Amniotic stem cell (primary cell): ENCODE measurements at places on chromosomes 7 and 10.

- peak; percentile 59 for DNase-seq
These were observed at the start of gene OR2F2 for GRCh38 chr7:143934526-143935325. OR2F2 (plus strand) TSS chr7:143935233; CDS start chr7:143935233, 0 bp downstream.

GRCh38 chr10:9043466-9043865 is 989.0 kb downstream of the GATA3 start:
- DNase-seq: no peak

DNA sequence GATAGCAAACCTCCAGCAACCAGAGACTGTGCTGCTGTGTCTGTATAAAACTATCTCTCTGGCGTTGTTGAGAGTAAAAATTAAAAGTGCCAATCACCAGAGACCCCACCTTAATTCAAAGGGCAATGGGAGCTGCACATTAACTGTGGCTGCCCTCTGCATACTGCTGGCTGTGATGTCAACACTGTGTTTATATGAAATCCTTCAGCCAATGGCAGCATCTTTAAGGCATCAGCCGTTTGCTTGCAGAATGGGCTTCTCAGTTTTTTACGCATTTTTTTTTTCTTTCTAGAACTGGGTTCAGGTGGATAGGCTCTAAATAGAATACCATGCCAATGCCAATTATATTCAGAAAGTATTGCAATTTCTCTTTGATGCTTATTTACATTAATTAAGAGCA is 47.7 kb downstream of the CHN2 start:
- no peak for DNase-seq

DNA sequence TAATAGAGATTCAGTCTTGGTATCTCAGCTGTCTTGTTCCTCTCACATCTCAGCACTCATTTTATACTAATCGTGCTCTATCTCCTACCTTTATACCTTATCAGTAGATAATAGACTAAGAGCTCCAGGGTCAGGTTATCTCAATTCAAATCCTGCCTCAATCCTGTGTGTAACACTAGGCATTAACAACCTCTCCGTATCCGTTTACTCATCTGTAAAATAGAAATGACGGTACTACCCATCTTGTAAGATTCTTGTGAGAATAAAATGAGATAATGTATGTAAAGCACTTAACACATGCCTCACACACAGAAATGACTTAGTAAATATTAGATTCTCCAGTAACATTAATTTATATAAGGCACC is 622 bp upstream of the P4HA1 start:
- no peak for DNase-seq

DNA sequence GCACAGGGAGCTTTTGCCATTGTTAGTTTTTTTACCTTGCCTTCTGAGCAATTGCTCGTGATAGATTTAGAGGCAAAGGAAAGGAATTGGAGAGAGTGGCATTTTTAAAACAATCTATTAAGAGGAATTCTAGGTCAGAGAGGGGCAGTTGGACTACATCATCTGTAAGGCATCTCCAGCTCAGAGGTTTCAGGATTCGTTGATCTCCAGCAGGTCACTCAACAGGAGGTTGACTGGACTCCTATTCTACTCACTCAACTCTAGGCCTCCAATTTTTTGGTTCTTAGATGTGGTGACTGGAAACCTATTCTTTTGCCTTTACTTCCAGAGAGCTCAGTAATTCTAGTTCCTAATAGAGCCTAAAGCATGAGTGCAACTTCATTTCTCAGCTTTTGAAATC is 42.8 kb downstream of the TBXAS1 start:
- no peak for DNase-seq

DNA sequence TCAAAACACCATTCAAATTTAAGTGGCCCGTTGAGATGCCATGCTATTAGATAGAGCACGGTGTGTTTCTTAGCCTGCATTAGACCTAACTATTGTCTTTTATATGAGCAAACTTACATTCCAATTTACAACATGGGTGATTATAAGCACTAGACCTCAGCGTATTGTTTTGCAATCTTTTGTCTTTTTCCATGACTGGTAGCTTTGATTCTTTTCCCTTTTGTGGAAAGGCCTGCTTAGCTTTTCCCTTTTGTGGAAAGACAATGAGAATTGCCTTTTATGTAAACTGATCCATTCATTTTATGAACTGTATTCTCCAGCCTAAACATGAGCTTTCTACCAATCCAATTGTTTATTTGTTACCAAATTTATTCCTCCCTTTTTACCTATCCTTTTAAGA is 823.1 kb downstream of the CCSER2 start:
- DNase-seq: no peak

GRCh38 chr7:73741600-73741999 is 3.0 kb upstream of the ABHD11 start:
- no peak for DNase-seq

DNA sequence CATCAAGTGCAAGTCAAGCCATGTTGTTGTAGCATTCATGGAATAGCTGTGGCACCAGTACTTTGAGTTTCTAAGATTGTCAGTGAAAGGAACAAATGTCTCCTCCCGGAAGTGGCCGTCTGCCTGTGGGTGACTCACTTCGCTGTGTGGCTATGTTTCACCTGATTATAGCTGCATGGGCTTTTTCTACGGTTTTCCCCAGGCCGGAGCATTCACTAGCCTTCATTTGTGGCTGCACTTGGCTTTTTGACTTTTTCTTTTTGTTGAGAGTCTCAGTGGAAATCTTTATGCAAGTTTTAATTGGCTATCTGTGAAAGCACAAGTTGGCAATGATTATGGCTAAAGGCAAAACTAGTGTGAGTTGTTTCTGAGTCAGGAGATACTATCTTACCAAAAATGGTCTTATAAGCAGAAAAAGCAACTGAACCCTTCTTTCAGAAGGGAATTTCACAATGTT is 35.0 kb downstream of the SRI start:
- DNase-seq: no peak

GRCh38 chr10:97520978-97521761 is 22.4 kb downstream of the UBTD1 start:
- no peak for DNase-seq

DNA sequence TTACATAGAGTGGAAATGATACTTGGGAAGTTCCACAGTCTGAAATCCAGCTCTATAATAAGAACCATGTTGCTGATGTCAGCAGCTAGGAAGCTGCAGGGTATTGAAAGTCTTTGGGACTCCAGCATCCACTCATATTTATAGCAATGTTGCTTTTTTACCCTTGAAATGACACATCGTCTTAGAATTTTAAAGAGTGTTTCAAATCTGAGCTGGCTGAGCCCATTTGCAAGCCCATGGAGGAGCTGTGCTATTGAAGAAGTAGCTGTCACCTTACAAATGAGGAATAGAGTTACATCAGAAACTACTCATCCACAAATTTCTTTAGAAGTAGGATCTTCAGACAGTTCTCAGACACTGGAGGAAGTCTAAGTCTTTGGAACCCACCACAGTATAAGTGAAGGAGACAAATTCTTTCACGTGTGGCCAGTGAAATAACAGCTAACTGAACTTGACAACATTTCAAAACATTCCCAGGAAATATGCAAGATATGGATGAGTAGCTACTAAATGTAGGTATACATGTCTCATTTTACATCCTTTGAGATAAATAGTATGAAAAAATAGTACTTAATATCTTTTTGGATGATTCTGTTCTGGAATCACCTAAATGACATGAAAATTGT is 203.6 kb downstream of the ZNF365 start:
- DNase-seq: peak; percentile 25

DNA sequence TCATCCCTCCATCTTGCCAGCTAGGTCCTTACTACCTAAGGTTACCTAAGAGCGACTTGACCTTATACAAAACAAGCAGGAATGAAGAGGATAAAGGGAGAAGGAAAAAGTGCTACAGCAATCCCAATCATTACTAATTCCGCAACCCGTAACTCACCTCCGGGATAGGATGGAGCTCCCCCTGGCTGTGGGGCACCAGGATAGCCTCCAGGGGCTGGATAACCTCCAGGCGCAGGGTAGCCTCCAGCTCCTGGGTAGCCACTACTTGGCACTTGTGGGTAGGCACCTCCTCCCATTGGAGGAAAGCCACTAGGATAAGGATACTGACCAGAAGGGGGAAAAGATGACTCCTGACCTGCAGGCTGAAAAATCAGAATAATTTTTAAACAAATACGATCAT is 15.8 kb downstream of the ANXA7 start:
- no peak for DNase-seq

DNA sequence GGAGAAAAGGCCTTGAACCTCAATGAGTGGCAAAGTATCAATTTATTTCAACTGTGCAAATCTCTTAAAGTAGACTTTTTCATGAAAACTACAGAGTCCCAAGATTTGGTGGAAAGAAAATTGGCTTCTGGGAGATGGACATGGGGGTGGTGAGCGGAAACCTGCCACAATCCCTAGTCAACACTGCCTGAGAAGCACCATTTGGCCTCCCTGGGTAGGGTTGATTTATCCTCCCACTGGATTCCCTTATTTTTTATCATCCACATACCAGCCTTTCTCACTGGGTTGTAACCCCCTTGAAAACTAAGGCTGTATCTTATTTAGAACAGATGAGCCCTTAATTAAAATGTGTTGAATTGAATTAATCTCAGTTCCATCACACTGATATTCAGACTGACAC is 101.7 kb upstream of the PTN start:
- no peak for DNase-seq

DNA sequence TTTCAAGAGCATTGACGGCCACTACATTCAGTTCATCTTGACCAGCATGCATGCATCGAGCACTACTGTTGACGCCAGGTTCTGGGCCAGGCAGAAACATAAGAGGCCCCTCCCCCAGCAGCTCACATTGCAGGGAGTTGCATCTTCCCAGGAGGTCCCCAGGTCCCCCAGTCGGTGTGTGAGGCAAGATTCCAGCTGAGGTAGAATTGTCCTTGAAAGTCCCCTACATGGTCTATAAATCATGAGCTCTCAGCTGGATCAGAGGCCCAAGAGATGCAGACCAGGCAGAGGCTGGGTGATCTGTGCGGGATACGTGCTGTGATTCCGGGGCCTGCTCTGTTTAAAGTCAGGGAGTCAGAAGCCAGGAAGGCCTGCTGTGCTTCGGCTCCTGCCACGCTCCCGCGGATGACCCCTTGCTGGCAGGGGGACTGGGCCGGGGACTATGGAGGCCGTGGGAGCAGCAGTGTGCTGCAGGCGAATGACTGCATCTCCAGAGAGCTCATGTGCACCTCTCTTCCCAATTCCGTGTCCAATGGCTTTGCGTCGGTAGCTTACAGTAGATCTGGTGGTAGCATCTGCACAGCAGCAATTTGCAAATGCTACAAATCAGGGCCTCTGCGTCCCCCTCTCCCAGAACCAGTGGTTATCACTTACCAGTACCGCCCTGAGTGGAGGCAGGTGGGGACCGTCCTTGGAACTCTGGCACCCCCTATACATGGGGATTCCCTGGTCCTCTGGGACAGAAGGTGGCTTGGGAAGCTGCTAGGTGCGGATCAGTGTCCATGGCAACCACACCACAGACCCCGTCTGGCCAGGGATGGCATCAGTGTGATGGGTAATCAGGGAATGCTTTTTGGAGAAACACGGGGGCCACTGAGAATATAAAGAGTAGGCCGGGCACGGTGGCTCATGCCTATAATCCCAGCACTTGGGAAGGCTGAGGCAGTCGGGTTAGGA is 93.6 kb downstream of the RGS10 start:
- DNase-seq: no peak

DNA sequence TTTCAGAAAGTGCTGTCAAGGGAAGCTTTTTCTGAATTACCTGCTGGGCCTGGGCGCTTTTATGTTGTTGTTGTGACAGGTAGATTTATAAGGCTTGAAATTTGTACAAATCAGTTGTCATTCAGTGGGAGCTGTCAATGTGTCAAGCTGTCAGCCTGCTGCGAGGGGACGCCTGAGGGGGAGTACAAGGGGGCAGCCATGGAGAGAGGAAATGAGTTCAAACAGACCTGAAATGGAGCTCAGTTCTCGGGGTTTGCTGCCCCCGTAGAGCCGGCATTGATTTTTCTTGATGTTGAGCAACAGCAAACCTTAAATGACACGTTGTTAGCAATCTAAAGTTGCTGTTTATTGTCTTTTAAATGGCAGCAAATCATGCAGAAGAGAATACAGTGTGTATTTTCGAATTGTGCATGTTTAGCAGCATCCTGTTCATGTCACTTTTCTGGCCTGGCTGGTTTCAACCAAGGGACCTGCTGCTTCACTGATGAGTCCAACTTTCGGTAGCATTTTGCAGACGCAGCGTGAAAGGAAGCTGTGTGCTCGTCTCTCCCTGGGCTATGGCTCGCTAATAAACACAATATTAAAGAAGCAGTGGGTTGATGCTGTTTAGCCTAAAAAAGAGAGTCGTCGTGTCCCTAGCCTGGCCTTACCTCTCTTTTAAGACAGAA is 166.5 kb downstream of the LRMDA start:
- no peak for DNase-seq

GRCh38 chr7:7330997-7331396 is 148.7 kb downstream of the C1GALT1 start:
- DNase-seq: no peak

DNA sequence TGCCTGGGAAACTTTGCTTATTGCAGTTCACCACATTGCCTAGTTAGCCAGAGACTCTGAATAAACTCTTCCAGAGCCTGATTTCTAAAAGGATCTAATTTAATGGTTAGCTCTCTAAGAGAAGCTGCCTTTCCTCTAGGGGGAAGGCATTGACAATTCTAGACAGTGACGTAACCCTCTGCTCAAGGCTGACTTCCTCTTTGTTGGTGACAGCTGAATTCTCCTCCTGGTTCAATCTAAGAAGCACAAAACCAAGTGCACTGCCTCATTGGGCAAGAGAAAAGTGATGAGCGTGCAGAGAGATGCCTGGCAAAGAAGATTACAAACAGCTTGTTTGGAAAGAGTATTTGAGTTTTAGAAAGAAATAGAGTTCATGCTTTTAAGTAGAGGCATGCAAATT is 102.7 kb downstream of the MACC1 start:
- DNase-seq: no peak

DNA sequence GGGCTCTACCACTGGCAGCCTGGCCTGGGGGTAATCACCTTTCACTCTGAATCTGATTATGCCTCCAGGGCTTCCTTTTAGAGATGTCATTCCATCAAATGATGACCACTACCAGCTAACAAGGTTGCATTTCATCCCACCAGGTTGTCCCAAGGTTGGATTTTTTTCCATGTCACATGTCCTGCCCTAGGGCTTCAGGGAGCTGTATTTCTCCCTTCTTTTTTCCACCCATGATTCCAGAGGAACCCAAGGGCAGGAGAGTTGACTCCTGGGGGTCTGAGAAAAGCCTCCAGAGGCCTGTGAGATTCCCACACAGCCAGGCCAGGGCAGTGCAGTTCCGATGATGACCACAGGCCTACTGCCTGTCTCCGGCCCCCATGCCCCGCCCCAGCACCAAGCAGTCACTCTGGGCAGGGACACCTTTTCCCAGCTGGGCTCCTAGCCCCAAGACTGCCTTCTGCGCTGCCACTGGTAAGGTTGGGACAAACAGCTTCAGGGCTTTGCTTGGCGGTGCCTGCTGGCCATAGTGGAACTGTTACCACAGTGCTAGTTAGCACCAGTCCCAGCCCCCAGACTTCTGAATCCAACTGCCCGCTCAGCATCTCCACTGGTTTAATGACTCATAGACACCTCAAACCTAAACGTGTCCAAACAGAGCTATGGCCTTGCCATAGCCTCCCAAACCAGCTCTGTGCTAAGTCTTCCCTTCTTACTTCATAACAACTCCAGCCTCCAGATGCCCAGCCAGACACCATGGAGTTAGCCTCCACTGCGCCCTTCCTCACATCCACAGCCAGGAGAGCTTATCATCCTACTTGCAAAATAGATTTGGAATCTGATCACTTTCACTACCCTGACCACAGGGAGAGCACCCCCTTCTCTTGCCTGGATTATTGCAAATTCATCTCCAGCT is 133.7 kb downstream of the ARHGAP22 start:
- DNase-seq: no peak
